ENCODE measurements at places on chromosomes 1 and 21.

DNA sequence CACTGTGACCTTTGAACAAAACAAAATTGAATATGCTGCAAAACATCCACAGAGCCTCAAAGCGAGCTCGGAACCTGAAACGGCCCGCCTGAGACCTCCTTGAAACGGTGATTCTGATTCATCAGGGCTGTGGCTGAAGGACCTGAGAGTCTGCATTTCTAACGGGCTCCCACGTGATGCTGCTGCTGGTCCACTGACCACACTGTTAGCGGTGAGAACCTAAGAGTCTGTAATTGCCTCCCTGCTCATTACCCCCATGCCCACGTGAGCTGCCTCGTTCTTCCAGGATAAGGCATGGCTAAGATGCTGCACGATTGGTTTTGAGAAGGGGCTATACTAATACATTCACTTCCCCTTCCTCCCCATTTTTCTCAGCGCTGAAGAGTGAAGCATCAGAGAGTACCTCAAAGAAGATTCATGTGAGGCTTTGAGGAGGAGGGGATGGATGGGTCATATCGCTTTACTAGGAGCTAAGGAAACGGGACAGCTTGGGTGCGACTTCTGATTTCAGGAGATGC lies 9.7 kb downstream of the TLR5 start:
- DNase-seq = no peak

DNA sequence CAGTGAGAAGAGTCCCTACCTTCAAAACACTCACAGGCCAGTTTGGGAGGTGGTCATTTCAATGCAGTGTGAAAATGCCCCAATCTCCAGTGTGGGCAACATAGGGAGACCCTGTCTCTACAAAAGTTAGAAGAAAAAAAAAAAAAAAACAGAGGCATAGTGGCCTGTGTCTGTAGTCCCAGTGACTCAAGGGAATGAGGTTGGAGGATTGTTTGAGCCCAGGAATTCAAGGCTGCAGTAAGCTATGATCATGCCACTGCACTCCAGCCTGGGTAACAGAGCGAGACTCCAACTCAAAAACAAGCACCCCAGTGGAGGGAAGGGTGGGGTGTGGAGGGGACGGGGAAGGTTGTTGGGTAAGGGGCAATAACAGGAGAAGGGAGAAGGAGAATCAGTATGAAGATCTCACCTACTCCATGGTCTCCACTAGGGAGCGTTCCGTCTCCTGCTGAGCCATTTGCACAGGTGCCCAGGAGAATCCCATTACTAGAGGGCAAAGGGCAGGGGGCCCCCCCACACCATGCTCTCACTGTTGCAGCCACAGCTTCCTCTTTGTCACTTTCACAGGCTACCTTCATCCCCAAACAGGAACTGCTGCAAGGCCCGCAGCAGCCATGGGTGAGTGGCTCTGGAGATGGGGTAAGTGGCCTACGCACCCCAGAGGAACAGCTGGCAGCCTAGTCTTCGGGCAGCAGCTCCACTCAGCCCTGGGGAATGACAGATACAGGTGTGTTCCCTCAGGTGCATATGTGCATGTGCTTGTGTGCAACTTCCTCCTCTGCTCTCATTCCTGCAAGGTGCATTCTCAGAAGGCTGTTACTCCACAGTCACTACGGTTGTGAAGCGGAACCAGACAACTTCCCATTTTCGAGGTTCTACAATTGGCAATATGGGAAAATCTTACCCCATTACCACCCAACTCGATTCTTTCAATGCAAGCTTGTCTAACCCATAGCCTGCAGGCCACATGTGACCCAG lies 87.9 kb upstream of the LYST start:
- no peak for DNase-seq

- DNase-seq = no peak
Measured at GRCh38 chr1:193285641-193286040, 99.2 kb upstream of the B3GALT2 start.

- DNase-seq = no peak
Measured at GRCh38 chr1:1371364-1371745, 3.7 kb downstream of the AURKAIP1 start.

Data from SK-N-SH (cell line).